H9 (cell line): ENCODE measurements at places on chromosomes 7 and 10. TPM values are rescaled to one million over a fixed set of nuclear protein-coding genes. Genes with fewer than 3 reads are reported as not detected.

The FRG2B gene
- not detected in 2 replicates for total RNA-seq

The TLX1 gene
- total RNA-seq: not detected in 2 replicates

The MMRN2 gene
- total RNA-seq: 1.0 and 1.4 TPM in 2 replicates

The LIPJ gene
- total RNA-seq: not detected in 2 replicates

The TAS2R39 gene
- not detected in 2 replicates for total RNA-seq

- H3K27ac ChIP-seq: no peak overlapping the region
- H3K27me3 ChIP-seq: no peaks in the 10 kb centered on the region
- no peak for DNase-seq
- no peaks in the 10 kb centered on the region; the same call in 1 of the 3 replicates for H3K36me3 ChIP-seq
- no peaks in the 10 kb centered on the region for H3K4me1 ChIP-seq
- no peak overlapping the region for H3K4me3 ChIP-seq
Observed at GRCh38 chr7:139588632-139589031, 65.1 kb downstream of the CLEC2L start.

- H3K4me3 ChIP-seq: no peak overlapping the region
- no peaks in the 10 kb centered on the region for H3K27me3 ChIP-seq
- H3K36me3 ChIP-seq: peaks cover 25% of the 10 kb centered on the region
- no peaks in the 10 kb centered on the region for H3K4me1 ChIP-seq
Observed at GRCh38 chr7:110677405-110677804, 413.5 kb upstream of the LRRN3 start.

GRCh38 chr10:124644771-124645415, 99.3 kb downstream of the FAM53B start:
- DNase-seq: peak; percentile 59
- H3K36me3 ChIP-seq: no peaks in the 10 kb centered on the region
- no peak overlapping the region for H3K27ac ChIP-seq
- H3K4me1 ChIP-seq: no peaks in the 10 kb centered on the region; the same call in 1 of the 2 replicates

- H3K27me3 ChIP-seq: no peaks in the 10 kb centered on the region
- no peak overlapping the region for H3K4me3 ChIP-seq
- no peak for DNase-seq
- H3K36me3 ChIP-seq: peaks cover 4% of the 10 kb centered on the region; the same call in 2 of the 3 replicates
Observed at GRCh38 chr7:30451539-30452279, 26.9 kb downstream of the NOD1 start.

DNA sequence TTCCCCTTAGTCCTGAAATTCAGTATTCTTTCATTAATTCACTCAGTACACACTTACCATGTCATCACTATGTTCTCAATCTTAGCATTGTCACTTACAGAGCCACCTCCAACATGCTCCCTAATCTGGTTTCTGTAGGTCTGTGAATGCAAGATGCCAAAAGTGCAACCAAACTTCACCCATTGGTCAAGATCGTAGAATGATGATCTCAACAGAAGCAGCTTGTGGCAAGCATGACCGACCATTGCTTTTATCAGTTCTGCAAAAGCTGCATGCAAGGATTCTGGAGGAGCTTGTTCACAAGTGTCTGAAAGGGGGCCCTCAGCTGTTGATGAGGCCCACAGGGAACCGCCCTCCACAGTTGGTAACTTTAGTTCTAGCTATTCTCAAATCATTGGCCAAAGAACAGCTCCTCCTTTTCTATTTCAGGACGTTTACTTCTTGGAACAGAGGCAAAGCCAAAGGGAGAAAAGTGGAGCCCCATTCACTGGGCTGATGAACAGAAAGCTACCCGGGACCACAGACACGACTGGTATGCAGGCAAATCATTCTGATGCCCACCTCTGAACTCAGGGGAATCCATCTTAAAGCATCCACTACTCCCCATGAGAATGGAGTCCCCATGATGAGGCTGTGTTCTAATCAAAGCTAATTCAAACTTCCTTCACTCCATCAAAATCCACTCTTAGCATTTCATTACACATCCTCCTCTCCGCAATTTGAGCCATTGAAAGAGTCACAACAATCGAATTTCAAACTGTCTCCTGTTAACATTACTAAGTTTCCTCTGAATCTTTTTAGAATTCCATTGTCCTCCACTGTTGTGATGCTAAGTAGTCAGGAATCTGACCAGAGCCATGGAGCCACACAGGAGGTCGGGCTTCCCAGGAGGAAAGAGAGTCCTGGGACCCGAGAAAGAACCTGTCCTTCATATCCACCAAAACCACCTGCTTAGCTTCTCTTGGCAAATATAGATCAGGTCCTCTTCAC, 13.9 kb downstream of the GRB10 start:
- peak; percentile 46 for DNase-seq
- peaks cover 80% of the 10 kb centered on the region for H3K36me3 ChIP-seq
- H3K4me1 ChIP-seq: peaks cover 17% of the 10 kb centered on the region; the same call in 1 of the 2 replicates
- peak overlapping the region; percentile 46 for H3K27ac ChIP-seq
- no peak overlapping the region; the same call in 1 of the 2 replicates for H3K4me3 ChIP-seq
- no peaks in the 10 kb centered on the region for H3K27me3 ChIP-seq

GRCh38 chr10:43272030-43272429, 5.2 kb upstream of the RASGEF1A start:
- no peaks in the 10 kb centered on the region for H3K36me3 ChIP-seq
- H3K4me3 ChIP-seq: no peak overlapping the region
- no peaks in the 10 kb centered on the region for H3K4me1 ChIP-seq

DNA sequence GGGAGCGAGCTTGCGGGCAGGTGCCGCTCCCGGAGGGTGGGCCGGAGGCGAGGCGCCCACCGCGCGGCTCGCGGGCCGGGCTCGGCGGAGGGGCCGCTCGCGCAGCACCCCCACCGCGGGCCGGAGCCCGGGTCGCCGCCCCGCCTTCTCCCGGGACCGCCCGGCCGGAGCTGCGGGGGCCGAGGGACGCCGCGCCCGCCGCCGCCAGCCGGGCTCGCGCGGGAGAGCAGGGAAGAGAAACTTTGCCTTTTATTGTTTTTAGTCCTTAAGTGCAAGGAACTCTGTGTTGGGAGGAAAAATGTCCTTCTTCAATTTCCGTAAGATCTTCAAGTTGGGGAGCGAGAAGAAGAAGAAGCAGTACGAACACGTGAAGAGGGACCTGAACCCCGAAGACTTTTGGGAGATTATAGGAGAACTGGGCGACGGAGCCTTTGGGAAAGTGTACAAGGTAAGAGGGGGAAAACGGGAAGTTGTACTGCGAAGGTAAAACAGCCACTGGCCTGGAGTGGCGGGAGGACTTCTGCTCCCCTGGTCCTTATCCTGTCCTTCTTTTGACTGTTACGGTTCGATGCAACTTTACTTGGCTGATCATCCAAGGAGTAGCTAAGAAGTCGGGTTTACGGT, 620 bp downstream of the SLK start:
- no peaks in the 10 kb centered on the region for H3K27me3 ChIP-seq
- H3K4me3 ChIP-seq: peak overlapping the region; percentile 88
- H3K27ac ChIP-seq: no peak overlapping the region
- H3K36me3 ChIP-seq: no peaks in the 10 kb centered on the region; the same call in 2 of the 3 replicates
- DNase-seq: no peak
- H3K4me1 ChIP-seq: peaks cover 3% of the 10 kb centered on the region; the same call in 1 of the 2 replicates

DNA sequence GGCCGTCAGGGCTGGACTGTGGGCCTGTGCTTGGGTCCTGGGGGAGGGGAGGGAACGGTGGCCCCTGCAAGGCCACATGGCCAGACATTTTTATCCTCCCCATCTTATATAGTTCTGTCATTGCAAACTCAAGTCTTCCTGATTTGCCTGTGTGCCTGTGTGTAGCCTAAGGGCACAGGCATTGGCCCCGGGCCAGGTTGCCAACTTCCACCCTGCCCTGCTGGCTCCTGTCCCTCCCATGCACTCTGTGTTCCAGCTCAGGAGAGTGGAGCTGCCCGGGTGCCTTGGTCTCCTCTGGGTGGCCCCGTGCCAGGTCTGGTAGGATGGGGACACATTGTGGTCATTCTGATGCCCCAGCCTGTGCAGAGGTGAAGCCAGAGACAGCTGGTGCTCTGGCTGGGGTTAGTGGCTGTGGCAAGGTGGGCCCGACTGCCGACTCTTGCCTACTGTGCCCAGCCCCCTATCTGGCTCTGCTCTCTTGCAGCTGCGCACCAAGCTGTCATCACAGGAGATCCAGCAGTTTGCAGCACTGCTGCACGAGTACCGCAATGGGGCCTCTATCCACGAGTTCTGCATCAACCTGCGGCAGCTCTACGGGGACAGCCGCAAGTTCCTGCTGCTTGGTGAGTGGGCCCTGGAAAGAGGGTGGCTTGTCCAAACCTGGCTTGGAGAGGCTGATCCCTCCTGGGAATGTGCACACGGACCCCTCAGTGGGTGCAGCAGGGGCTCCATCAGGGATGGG, 14.8 kb downstream of the NACAD start:
- no peak for DNase-seq
- no peaks in the 10 kb centered on the region for H3K4me1 ChIP-seq
- H3K27me3 ChIP-seq: no peaks in the 10 kb centered on the region
- peaks cover 58% of the 10 kb centered on the region for H3K36me3 ChIP-seq

DNA sequence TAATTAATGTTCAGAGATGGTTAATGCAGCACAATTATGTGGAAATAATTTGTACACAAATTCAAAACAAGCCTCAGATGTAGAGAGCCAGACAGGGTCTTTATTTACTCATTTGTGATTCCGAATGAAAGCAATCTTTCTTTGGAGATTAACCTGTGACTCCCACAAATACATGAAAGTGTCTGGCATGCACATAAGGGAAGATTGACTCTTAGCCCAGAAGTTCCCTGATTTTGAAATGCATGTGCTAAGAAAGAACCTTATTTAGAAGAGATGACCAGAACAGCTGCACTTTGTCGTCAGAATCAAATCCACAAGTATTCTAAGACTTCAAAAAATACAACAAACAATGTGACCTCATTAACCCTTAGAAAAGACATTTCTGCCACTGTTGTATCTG, 45.1 kb downstream of the RNLS start:
- no peak overlapping the region for H3K27ac ChIP-seq
- no peaks in the 10 kb centered on the region for H3K27me3 ChIP-seq
- H3K36me3 ChIP-seq: no peaks in the 10 kb centered on the region

DNA sequence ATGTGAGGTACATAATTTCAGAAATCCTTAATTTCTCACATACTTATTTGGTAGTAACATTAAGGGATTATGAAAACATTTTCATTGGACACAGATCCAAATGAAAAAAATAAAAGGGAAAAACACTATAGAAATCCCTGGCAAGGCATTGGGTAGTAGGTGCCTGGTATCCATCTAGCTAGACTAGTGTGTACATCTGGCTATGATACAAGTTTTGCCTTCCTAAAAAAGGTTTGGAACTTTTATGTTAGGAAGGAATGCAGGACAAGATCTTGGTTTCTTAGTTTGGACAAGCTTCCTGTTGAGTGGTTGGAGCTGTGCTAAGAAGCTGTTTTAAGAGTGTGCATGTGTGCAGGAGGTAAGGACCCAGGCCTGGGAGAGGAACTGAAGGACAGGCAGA, 252.3 kb upstream of the GLI3 start:
- no peaks in the 10 kb centered on the region for H3K4me1 ChIP-seq
- no peak overlapping the region for H3K4me3 ChIP-seq
- H3K27ac ChIP-seq: no peak overlapping the region
- H3K27me3 ChIP-seq: no peaks in the 10 kb centered on the region
- DNase-seq: no peak

GRCh38 chr7:98323597-98324322, 42.3 kb downstream of the BRI3 start:
- peaks cover 6% of the 10 kb centered on the region; the same call in 1 of the 2 replicates for H3K36me3 ChIP-seq
- no peaks in the 10 kb centered on the region for H3K27me3 ChIP-seq
- H3K4me1 ChIP-seq: no peaks in the 10 kb centered on the region
- H3K4me3 ChIP-seq: peak overlapping the region; percentile 45

DNA sequence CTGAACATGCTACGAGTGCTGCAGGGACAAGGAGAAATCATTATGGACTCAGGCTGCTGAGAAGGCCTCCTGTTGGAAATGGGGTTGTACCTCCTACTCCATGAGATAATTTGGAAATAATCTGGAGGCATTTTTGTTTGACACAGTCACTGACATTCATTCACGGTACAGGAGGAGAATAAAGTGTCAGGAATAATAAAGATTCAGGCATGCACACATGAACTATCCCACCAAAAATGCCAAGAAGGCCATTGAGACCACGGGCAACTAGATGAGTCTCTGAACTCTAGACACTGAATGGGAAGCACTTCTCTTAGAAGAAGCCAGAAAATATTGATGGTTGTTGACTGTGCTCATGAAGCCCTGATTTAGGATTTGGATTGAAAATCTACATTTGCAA, 220.9 kb upstream of the HABP2 start:
- H3K27ac ChIP-seq: no peak overlapping the region
- no peaks in the 10 kb centered on the region; the same call in 1 of the 2 replicates for H3K27me3 ChIP-seq
- H3K4me1 ChIP-seq: peaks cover 3% of the 10 kb centered on the region
- peaks cover 3% of the 10 kb centered on the region for H3K36me3 ChIP-seq

GRCh38 chr7:75655536-75655935, 83.2 kb downstream of the HIP1 start:
- H3K27me3 ChIP-seq: no peaks in the 10 kb centered on the region
- H3K27ac ChIP-seq: no peak overlapping the region
- no peak overlapping the region for H3K4me3 ChIP-seq
- no peak for DNase-seq
- no peaks in the 10 kb centered on the region for H3K4me1 ChIP-seq

GRCh38 chr7:128920913-128921582, 10.5 kb upstream of the KCP start:
- peak; percentile 24 for DNase-seq
- H3K36me3 ChIP-seq: no peaks in the 10 kb centered on the region
- H3K27me3 ChIP-seq: peaks cover 3% of the 10 kb centered on the region; the same call in 1 of the 2 replicates
- H3K4me1 ChIP-seq: no peaks in the 10 kb centered on the region; the same call in 1 of the 2 replicates

DNA sequence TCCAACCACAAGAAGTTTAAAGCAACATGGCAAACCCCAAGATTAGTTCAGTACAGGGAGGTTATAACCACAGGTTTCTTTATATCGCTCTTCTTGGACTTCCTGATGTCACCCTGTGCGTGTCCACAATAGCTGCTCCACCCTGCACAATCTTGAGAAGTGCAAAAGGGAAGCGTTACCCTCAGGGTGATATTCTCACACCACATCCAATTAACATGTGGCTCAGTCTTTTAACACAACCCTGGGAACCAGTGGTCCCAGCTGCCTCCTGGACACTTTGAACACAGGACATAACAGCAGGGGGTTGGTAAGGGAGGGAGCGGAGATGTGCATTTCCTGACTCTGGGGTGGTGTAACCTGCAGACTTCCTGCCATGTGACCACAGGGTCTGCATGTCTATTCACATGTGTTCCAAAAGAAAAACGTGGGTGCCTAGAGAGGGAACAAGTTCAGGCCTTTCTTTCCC, 64.6 kb downstream of the GSAP start:
- no peak overlapping the region for H3K4me3 ChIP-seq
- no peaks in the 10 kb centered on the region for H3K36me3 ChIP-seq
- H3K27ac ChIP-seq: no peak overlapping the region
- peaks cover 9% of the 10 kb centered on the region; the same call in 1 of the 2 replicates for H3K4me1 ChIP-seq

- no peak overlapping the region for H3K27ac ChIP-seq
- DNase-seq: peak; percentile 42
- no peak overlapping the region for H3K4me3 ChIP-seq
- H3K27me3 ChIP-seq: no peaks in the 10 kb centered on the region
- no peaks in the 10 kb centered on the region for H3K36me3 ChIP-seq
Observed at GRCh38 chr10:50224330-50224952, 26.9 kb downstream of the ASAH2 start.
